ENCODE measurements at places on chromosomes 16 and 17. TPM values are rescaled to one million over a fixed set of nuclear protein-coding genes. Genes with fewer than 3 reads are reported as not detected.

DNA sequence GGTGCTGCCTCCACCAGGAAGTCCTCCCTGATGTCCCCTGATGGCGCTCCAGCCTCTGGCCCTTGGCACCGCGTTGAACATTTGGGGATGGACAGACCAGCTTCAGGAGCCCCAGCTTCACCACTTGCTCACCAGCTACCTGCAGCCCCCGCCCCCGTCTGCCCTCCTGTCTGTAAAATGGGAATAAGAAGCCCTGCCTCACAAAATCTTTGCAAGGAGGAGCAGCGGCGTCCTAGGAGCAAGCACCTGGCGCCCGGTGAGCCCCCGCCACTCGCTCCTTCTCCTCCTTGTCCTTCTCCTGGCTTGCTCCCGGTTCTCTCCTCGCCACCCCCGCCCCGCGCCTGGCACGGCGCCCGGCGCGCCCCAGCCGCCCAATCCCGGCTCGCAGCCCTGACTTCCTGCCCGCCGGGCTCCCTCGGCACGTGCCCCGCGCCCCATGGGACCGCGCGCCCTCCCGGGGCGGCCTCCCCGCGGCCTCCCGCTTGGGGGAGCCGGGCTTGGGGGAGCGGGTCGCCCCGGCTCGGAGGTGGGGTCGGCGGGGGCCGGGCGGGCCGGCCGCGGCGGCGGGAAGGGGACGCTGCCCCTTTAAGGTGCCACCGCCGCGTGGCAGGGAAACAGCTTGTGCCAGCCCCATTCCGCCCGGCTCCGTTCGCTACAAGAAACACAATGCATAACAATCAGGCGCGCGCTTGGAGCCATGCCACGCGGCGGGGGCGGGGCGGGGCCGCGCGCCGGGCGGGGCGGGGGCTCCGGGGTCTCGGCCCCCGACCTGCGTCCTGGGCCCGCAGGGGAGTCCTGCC lies 9.1 kb upstream of the PPP1R1B start:
- DNase-seq, result peak; percentile 84

DNA sequence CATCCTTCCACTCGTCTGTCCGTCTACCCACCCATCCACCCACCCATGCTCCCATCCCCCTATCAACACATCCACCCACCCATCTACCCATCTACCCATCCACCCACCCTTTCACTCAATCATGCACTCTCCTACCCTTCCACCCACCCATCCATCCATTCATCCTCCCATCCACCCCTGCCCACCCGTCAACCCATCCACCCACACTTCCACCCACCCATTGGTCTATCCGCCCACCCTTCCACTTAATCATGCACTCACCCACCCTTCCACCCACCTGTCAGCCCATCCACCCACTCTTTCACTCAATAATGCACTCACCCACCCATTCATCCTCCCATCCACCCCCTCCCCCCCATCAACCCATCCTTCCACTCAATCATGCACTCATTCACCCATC lies 250.0 kb upstream of the EEF2KMT start:
- DNase-seq, result no peak

DNA sequence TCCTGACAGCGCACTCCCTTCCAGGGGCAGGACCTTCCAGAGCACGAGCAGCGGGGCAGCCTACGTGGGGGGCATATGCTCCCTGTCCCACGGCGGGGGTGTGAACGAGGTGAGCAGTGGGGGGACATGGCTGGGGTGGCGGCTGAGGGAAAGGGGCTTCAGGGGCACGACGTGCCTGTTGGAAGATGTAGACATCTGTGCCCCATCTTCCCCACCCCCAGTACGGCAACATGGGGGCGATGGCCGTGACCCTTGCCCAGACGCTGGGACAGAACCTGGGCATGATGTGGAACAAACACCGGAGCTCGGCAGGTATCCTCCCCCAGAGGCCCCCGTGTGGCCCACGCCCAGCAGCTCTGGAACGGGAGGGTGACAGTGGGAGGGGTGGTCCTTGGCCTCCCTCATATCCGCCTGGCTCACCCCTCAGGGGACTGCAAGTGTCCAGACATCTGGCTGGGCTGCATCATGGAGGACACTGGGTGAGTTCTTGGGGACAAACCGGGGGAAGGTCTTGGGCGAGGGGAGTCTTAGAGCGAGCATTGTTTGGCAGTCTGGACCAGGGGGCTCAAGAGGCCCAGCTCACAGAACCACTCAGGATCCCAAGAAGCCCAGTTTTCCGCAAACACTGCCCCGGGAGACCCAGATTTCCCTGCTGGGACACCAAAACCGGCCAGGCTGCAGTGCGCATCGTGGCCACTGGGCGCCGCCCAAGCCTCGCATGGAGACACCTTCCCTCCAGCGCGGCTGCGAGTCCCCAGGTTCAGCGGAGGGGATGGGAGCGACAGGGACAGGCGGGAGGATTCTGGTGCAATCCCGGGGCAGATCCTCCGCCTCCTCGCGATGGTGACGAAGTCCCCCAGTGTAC lies 15.7 kb downstream of the ADAM11 start:
- DNase-seq, result peak; percentile 95

DNA sequence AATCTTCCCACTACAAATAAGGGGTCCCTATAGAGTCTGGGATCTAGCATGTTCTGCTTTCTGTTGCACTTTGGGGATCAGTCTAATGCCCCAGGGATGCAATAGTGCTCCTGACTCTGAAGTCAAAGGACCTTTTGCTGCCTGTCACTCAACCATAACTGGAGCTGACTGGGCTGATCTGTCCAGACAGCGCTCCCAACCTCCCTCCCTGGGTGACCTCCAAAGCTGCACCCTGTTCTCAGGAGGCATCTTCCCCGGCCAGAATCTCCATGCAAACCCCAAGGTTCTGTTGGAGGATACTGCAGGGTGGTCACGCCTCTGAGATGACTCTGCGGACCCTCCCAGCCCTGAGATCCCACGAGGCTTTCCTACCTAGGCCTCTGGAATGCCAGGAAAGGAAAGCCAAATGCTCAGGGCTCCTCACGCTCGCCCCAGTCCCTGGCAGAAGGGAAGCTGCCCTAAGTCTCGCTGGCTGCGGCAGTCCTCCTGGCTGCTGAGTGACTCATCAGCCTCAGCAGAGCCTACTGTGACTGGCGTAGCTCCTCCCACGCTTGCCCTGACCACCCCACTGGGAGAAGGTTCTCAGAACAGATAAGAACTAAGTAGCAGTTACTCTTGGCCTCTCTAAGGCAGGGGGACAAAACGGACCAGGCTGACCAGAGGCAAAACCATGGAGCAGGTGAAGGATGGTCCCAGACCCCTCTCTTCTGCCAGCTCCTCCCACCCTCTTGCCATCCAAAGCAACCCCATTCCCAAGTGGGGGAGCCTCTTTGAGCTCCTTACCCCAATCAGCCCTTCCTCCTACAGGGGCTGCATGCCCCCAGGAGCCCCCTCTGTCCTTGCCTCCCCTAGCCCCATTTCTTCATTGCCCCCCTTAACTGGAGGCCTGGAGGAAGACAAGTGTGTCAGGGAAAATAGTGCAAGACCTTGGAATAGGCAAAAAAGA lies 124.1 kb upstream of the TNRC6C start:
- no peak for DNase-seq

DNA sequence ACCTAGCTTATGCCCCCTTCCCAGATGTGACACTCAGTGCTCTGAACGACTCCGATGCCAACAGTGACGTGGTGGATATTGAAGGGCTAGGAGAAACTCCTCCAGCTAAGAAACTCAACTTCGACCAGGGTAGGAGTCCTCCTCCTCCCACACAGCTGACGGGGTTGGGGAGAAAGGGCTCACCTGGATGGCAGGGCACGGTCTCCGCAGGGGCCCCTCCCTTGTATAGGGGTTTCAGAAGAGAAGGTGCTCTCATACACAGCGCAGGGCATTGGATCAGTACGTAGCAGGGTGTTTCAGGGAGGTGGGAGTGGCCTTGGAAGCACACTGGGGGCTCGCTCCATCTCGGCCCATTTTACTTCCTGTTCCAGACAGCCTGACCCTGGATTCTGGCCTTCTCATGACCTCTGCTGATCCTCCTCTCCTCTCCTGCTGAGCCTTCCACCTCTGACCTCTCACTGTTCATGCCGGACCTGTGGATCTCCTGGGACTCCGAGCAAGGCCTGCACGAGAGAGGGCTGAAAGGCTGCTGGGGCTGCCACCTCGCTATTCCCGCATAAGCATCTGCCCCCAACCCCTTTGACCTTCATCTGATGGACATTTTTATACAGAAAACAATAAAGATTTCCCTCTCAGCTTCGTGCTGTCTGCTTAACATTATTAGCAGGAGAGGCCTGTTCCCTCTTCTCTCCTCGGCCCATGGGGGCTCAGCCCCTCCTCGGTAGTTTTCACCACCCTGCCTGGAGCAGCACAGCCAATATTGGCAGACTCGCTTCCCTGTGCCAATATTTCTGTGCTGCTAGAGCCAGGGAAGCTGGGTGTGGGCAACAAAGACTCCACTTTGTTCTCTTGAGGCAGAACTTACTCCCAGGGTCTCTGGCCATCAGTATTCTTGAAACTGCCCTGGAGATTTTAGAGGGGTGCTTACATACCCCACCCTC lies 4.7 kb downstream of the RNASEK start:
- DNase-seq, result no peak

- DNase-seq, result no peak
Observed at GRCh38 chr17:13099089-13099735, 81.4 kb upstream of the ELAC2 start.

- DNase-seq, result peak; percentile 34
Observed at GRCh38 chr17:49576088-49576916, 631 bp downstream of the NXPH3 start.

- DNase-seq, result no peak
Observed at GRCh38 chr17:19485800-19486340, 47.8 kb upstream of the SLC47A1 start.

- no peak for DNase-seq
Observed at GRCh38 chr16:87412371-87412995, 20.3 kb downstream of the MAP1LC3B start.

DNA sequence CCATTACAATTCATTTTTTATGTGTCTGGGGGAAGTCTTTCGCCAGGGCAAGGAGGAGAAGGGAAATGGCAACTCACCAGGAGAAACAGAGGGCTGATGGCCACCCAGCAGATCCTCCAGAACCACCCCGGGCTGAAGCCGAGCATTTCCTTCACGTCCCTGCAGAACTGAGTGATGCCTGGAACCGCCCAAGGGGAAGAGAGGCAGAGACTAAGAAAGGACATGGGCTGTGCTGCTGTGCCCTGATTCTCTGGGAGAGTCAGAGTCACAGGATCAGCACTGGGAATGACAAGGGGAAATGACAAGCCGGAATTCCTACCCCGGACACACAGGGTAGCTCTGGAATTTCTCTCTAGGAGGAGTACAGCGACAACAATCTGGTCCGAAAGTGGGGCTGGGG lies 27.8 kb downstream of the SLC6A4 start:
- DNase-seq, result no peak

DNA sequence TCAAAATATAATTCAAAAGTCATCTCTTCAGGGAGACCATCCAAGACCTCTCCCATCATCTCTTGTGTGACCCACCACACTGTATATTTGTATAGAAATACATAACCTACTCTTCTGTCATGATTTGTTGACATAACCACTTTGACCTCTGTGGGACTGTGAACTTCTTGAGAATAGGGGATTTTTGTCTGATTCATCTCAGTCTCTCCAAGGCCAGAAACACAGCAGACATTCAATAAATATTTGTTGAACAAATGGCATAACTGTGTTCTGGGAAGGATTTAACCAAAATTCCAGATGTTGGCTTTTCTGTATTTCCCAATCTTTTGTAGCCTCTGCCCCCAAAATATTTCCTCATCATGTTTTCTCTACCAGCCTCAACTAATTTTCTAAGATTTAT lies 169.7 kb downstream of the CDH11 start:
- no peak for DNase-seq

DNA sequence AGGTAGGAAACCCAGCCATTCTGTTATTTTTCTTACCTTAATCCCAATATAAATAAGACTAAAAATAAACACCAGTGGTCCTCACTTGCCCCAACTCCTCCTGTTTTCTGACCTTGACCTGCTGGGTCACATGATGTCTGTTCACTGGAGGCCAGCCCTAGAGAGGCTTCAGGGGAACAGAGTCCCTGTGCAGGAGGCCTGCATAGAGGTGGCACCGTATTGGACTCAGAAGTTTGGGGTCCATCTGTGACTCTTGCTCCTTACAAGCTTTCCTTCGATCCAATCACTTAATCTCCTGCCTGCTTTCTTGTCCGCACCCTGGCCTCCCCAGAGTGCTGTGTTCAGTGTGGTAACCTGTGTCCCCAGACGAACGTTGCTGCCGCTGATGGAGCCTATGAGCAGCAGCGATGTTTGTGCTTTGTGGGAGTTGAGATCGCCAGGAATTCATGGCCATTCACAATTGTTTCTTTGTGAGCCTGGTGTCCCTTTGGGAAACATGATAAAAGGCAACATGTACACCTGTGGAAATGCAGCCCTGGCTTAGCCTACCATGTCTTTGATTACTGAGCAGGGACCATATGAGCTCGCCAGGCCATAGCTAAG lies 4.7 kb downstream of the IGSF6 start:
- DNase-seq, result no peak

- no peak for DNase-seq
Observed at GRCh38 chr16:19265380-19265930, 20.1 kb upstream of the CLEC19A start.

Gene KRT31
- not detected for total RNA-seq

Gene MFSD6L
- 8.6 TPM for total RNA-seq

Gene CFAP119
- 28.0 TPM for total RNA-seq

Gene NPTX1
- total RNA-seq, result not detected

Gene OR1F1
- total RNA-seq, result not detected
